ENCODE measurements at places on chromosomes 7 and 10.
A peak's percentile ranks its signal among the peaks of the same experiment; 100 is the strongest.

- DNase-seq, result no peak
Measured at GRCh38 chr10:23630885-23631284, 192.0 kb downstream of the OTUD1 start.

- DNase-seq, result peak; percentile 27
Measured at GRCh38 chr7:23533238-23533604, 1.4 kb upstream of the TRA2A start.

DNA sequence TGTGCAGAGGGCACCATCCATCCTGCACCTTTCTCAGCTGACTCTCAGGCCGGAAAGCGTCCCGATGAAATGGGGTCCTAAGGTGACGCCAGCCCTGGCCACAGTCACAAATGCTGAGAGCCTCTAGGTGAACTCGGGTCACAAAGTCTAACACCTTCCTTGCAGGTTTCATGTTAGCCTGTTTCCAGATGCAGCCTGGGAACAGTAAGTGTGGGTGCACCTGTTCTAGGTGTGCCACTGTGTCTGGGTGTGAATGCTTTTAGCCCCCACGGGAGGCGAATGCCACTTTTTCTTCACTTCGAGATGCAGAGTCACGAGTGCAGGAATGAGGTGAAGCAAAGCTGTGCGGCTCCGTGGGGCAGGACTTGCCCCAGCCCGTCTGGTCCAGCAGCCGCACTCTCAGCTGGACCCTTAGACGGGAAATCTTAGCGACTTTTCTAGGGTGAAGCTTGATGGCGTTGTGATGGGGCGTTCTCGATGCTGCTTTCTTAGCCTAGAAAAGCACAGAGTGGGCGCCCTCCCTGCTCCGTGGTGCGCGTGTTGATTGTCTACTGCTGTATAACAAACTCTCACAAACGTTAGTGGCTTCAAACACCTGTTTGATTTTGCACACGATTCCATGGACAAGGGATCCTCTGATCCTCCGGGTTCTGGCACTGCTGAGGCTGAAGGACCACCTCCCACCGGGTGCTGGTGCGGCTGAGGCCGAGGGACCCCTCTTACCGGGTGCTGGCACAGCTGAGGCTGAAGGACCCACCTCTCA, 13.6 kb upstream of the VIPR2 start:
- no peak for DNase-seq

- DNase-seq, result no peak
Measured at GRCh38 chr10:31596765-31597164, 277.7 kb downstream of the ZEB1 start.

- DNase-seq, result no peak
Measured at GRCh38 chr7:133081119-133081598, 731 bp downstream of the CHCHD3 start.

- DNase-seq, result peak; percentile 67
Measured at GRCh38 chr10:43287056-43288007, 20.5 kb upstream of the RASGEF1A start.

- DNase-seq, result no peak
Measured at GRCh38 chr7:86964973-86965726, 94.3 kb downstream of the ELAPOR2 start.

DNA sequence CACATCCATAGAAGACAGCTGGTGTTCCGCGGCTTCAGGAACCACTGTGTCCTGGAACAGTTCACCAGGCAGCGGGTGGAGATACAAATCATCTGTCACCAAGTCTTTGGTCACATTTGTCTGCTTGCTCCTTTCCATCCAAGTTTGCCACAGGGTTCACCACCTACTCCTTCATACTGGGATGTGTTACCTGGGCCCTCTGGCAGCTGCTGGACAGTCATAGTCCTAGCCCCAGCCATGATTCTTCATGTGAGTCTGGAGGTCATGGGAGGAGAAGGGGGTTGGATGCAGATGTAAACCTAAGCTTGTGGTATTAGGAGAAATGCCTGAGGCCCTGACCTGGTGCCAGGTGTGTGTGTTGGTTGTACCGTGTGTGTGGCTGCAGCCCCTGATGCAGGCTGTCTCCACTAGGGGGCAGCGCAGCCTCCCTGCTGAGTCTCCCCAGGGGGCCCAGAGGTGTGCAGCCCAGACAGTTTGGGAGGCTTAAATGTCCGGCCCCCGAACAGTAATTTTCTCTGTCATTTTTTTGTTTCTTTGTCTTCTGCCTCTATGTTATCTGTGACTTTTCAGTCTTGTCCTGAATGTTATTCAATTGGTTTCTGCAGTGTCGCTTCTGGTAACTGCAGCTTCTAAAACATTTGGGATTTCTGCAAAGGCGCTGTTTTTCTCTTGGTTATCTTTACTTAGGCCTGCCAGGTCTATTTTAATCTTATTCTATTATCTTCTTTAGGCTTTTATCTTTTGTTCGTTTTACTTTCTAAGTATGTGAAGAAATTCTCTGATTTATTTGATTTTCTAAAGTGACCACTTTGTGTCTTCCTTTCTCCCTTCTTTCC, 14.8 kb downstream of the NPS start:
- DNase-seq, result no peak

- no peak for DNase-seq
Measured at GRCh38 chr10:80447436-80448190, 6.5 kb upstream of the TSPAN14 start.

- DNase-seq, result no peak
Measured at GRCh38 chr10:99993701-99994689, 15.8 kb downstream of the DNMBP start.

GRCh38 chr7:117347962-117348672, 25.3 kb upstream of the WNT2 start:
- DNase-seq, result no peak

- no peak for DNase-seq
Measured at GRCh38 chr7:17640730-17641377, 299.4 kb downstream of the SNX13 start.

- no peak for DNase-seq
Measured at GRCh38 chr7:128236924-128237586, 4.0 kb upstream of the LEP start.

- no peak for DNase-seq
Measured at GRCh38 chr10:129438024-129438423, 29.0 kb upstream of the MGMT start.

DNA sequence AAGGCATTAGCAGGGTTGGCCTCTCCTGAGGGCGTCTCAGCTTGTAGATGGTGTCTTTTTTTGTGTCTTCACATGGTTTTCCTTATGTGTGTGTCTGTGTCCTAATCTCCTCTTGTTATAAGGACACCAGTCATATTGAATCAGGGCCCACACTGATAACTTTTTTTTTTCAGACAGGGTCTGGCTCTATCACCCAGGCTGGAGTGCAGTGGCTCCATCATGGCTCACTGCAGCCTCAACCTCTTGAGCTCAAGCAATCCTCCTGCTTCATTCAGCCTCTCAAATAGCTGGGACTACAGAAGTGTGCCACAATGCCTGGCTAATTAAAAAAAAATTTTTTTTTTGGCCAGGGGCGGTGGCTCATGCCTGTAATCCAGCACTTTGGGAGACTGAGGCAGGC, 41.3 kb upstream of the KMT2C start:
- DNase-seq, result no peak

DNA sequence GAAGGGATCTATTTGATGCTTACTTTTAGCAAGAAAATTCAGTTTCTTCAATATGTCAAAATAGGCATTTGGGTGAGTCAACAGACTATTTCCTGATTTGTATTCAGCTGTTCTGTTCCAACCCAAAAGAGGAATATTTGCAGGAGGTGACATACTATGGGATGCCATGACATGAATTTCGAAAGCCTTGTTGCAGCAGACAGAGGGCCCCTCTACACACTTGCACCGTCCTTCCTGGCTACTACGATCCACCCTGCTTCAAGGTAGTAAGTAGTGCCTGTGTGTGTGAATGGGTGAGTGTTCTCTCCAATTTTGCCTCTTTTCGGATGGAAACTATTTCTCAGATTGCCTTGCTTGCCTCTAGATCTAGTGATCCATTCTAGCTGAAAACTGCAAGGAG, 413.0 kb upstream of the ADARB2 start:
- no peak for DNase-seq

DNA sequence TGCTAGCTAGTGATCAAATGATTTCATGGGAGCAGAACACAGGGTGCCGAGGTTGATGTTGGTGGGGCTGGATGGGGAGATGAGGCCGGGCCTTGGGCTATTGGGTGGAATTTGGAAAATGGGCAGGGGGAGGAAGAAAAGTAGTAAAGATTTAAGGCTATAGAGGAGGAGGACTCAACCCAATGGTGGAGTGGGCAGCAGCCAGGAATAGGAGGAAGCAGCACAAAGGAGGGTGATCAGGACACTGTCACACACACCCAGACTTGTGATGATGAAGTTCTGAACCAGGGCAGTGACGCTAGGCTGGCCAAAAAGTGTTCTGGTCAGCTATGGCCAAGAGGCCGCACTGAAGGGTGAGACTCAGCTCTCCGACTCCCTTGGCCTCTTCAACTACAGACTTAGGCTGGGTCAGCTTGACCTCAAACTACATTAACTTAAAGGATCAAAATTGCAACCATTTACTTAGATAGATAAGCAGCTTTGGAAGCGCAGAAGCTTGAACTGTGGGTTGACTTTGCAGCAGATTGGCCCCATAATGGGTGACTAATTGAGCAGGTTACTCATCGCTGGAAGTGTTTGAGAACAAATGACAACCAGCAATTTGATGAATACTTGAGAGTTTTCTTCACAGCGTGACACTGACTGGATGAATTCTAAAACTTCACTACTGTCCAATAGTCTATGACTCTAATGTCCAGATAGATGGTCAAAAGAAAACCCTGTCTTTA, 29.4 kb upstream of the GPR26 start:
- no peak for DNase-seq

GRCh38 chr10:89909752-89910151, 208.4 kb downstream of the KIF20B start:
- DNase-seq, result no peak

DNA sequence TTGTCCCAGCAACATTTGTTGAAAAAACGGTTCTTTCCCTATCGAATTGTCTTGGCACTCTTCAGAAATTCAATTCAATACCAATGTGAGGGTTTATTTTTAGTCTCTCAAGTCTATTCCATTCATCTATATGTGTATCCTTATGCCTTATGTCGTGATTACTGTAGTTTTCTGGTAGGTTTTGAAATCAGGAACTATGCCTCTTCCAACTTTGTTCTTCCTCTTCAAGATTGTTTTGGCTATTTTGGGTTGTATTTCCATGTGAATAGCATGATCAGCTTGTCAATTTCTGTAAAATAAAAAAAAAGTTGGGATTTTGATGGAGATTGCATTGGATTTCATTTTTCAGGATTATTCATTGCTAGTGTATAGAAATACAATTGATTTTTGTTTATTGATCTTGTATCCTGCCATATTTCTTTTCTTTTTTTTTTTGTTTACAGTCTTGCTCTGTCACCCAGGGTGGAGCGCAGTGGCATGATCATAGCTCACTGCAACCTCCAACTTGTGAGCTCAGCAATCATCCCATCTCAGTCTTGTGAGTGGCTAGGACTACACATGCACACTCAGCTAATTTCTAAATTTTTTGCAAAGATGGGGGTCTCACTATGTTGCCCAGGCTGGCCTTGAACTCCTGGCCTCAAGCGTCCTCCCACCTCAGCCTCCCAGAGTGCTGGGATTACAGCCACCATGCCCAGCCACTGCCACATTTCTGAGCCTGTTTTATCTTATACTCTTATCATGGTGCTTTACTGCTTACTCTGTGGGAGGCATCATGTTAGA, 46.2 kb upstream of the MKLN1 start:
- no peak for DNase-seq

- no peak for DNase-seq
Measured at GRCh38 chr7:104005197-104005596, 15.7 kb upstream of the RELN start.

GRCh38 chr7:159067576-159068487, 76.8 kb downstream of the VIPR2 start:
- DNase-seq, result no peak

DNA sequence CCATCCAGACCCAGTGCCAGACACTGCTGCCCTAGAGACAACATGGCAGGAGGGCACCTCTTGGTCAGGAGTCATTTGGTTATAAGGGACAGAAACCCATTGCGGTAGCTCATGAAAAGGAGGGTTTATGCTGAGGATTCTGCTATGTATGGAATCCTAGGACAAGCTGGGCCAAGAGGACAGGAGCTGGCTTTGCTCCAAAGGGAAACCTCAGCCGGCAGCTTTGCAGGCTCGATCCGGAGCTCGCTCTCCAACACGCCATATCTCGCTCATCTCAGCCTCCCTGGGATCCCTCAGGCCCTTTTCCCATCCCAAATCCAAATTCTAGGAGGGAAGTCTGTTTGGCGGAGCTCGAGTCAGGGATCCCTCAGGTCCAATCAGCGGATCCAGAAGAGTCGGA, 345.7 kb downstream of the GLRX3 start:
- DNase-seq, result no peak
